ENCODE measurements at places on chromosomes 4 and X.

GRCh38 chr4:89300499-89300898 is 7.1 kb downstream of the GPRIN3 start:
- no peak for DNase-seq

DNA sequence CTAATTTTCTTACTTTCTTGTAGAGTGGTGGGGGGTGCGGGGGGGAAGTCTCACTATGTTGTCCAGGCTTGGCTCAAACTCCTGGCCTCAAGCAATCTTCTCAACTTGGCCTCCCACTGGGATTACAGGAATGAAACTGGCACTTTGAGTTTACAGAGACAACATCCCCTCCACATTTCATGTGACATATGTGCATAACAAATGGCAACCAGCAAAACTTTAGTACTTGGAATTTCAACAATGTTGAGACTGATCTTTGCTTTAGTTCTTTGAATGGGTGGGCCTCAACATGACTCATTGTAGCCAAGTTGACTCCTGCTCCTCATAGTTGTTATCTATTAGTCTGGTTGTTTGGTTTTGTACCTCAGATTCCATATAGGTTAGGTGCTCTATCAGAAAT is 11.4 kb upstream of the FMR1 start:
- no peak for DNase-seq

- DNase-seq, result no peak
These were observed 442.8 kb upstream of the ZFP42 start for GRCh38 chr4:187552781-187553180.

DNA sequence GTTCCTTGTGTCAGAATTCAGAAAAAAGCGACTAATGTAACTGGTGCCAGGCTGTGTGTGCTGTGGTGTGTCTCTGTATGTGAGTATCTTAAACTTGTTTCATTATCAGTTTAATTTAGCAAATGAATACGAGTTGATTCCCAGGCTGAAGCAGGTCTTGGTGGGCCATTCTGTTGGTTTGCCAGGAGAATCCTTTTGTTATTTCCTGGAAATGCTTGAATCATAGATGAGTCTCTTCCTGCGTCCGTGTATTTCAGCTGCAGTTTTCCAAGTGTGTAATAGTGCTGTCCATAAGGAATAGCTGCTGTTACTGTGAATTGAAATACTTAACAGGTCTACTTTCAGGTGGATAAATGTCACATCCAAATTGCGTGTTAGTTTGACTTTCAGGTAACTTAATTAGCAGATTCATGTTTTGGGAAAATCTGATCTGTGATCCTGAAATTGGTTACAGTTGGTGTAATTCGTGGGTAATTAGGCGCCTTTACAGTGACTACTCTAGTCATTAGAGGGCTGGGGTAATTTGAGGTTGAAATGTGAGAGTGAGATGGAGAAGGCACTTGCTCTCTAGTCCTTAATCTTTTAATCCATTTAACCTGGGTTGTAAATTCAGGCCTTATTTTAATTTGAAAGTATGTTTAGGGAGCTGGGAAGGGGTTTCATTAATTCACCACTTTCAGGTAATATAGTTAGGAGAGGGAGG is 23.8 kb downstream of the TMEM131L start:
- no peak for DNase-seq

DNA sequence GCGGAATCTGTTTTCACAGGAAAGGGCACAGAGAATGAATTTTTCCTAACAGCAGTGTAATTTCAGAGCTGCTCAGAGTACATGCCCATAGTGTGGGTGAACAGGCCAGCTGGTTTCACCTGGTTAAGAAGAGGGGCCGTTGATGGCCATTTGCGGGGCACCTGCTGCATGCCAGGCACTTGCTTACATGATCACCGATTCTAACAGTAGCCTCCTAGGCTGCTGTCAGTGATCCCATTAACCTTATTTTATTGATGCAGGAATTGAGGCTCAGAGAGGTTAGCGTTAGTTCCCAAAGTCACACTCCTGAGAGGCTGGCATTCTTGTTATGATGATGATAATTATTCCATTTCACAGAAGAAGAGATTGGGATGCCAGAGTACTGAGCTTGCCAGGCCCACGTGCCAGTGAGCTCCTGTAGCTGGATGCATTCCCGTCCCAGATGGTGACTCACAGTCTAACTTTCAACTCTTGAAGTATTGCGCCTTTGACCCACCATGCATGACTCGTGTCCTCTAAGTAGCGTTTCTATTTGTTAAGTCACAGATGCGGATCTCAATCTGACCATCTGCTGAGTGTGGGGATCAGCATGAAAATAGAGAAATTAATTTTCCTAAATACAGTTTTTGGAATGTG is 76.5 kb downstream of the PSAPL1 start:
- DNase-seq, result no peak

DNA sequence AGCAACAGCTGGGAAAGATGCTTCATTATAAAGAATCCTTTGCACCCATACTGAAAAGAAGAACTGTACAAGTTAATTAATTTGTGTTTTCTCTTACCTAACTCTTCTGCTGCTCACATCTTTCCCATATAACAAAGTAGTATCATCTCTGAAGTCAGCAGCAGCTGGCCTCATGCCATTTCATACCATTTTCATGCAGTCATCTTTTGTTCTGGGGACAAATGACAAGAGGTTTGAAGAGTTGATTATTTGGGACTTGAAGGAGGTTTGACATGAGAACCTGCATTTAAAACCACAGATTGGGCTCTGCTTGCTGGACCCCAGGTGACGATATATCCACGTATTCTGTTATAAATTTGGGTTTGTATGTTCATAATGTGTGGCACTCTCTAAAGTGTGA is 430.3 kb downstream of the SPRY1 start:
- DNase-seq, result no peak

- peak; percentile 16 for DNase-seq
These were observed 196.8 kb upstream of the FAT1 start for GRCh38 chr4:186920483-186920882.

DNA sequence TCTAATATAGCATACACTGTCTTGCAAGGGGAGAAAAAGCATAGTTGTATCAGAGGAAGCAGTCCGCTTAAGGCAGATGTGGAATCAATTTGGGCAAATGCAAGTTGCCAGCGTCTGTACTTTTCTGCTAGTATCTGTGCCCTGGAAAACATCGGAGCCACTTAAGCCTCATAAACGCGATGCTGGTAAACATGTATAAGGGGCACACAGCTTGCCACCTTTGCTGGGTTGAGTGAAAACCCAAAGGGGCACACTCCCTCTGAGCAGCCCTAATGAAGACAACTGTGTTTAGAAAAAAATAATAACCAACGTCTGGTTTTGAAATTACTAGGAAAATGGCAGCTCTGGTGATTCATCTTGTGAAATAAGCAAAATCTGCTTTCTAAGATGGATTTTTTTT is 24.3 kb downstream of the SMIM20 start:
- DNase-seq, result no peak

DNA sequence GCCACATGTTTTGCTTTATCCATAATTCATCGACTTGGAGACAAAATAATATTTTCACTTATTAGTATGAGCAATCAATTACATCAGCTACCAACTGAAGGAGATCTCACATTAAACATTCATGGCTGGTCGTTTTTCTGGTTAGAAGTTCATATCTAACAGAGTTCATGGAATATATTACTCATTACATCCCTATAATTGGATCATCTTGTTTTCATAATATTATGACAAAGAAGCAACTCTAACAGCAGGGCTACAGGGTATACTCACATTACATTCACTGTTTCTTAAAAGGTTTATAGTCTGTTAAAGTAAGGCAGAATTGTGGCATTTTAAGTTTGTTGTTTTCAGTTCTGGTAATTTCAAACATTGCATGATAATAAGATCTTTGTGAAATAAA is 33.0 kb downstream of the GSTCD start:
- no peak for DNase-seq

- DNase-seq, result no peak
These were observed 15.8 kb downstream of the FGF2 start for GRCh38 chr4:122842392-122842791.

DNA sequence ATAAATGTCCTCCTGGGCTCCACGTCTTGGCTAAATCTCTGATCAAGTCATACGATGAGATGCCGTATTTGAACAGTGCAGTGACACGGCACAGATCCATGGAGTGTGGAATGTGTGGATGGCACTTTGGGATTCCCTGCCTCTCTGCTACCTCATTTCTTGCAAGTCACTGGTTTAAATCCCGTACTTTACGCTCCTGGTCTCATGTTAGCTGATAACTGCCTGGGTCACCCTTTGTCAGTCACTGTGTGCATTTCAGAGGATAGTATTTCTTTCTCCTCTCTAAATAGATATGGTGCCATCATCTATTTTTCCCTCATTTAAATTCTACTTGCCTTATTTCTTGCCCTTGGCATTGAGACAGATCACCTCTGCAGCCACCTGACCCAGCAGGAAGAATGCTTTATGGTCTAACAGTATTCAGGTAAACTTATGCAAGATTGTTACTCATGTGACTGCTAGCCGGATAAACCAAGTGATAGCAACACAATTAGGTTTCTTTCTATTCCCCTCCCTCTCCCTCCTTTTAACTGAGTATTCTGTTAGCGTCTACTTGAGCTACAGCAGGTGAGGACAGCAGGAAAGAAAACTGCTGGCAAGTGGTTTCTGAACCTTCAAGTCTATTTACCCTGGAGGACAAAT is 2.8 kb downstream of the EGF start:
- DNase-seq, result no peak

- DNase-seq, result no peak
These were observed 25.1 kb upstream of the PLAC8 start for GRCh38 chr4:83139514-83140156.

DNA sequence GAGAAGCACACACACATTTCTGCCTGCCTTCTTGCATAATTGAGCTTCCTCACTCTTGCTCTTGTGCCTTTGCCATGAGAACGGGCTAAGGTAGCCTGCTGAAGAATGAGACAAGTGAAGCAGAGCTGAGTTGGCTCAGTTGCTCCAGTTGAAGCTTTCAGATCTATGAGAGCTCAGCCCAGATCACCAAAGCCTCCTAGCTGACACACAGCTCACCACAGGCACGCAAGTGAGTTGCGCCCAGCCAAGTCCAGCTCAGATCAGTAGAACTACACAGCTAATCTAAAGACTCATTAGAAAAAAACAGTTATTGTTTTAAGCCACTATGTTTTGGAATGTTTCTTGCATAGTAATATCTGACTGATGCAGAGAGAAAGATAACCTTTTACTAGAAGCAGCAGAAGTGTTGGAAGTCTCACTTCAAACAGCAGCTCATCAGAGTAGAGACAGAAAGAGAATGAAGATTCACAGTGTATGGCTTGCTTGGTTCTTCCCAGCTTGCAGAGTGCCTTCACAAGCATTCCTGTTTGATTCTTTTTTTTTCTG is 362.4 kb downstream of the MID1IP1 start:
- DNase-seq, result no peak

- no peak for DNase-seq
These were observed 33.7 kb upstream of the LIMCH1 start for GRCh38 chr4:41504167-41504818.

DNA sequence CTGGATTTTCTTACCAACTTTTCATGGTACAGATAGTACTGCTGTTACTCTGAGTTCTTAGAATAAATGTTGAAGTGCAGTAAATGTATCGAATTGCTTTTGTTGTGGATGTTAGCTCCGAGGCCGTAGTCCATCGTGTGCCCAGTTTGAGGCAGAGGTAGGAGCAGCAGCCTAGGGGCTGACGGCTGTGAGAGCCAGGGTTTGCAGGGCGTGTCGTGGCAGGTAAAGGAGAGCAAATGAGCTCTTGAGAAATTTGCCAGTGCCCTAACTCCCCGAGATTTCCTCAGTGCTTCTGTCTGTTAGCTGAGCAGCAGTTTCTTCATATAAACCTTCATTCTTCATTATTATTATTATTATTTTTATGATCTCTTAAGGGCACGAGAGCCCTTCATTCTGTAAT is 21.6 kb downstream of the PRIMPOL start:
- DNase-seq, result no peak

DNA sequence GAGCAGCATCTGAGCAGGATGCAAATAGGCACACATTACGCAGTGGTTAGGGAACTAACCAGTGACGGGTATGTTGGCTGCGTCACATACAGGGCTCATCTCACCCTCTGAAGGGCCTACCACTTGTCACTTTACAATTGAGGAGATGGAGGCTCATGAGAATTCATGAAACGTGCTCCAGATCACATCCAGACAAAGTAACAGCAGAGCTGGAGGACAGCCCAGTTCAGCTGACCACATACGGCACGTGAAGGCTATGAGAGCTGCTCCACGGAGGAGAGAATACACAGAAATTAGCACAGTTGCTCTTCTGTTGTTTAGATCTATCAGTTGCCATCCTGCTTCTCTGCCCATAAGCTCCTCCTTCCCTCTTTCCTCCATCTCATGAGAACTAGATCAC is 78.4 kb downstream of the FAM9B start:
- no peak for DNase-seq

DNA sequence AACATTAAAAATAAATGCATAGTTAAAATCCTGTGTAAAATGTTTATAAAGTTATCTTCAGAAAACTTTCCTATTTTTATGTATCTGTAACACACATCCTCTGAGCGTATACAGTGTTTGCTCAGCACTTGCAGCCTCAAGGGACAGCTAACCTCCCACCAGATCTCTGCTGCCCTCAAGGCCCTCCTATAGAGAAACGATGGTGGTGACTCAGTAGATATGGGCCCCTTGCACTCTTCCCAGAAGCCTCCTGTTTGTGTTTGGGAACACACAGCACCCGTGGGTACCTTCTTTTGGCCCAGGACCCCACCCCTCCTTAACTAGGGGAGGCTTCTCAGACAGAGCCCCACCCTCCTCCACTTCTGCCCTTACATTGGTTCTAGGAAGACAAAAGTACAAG is 26.7 kb downstream of the PJA1 start:
- DNase-seq, result no peak

DNA sequence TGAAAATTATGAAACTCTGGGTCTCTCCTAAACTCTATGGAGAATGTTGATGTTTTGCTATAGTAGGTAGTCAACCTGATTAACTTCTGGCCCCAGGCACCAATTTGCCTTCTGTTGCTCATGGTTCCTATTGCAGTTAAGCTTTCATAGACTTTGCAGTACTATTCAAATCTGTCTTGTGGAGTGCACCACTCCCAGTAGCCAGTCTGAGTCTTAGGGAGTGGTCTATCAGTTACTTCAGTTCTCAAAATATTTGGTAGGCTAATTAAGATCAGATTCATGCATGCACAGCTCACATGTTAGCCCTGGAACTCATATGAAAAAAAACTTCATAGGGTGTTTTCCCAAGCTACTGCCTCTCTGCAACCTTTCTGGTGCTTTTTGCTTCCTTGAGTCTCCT is 53.3 kb downstream of the BMP15 start:
- DNase-seq, result no peak

GRCh38 chr4:52982255-52982945 is 120.3 kb downstream of the RASL11B start:
- DNase-seq, result peak; percentile 43

- no peak for DNase-seq
These were observed 89.9 kb upstream of the TLR2 start for GRCh38 chr4:153594210-153594609.

DNA sequence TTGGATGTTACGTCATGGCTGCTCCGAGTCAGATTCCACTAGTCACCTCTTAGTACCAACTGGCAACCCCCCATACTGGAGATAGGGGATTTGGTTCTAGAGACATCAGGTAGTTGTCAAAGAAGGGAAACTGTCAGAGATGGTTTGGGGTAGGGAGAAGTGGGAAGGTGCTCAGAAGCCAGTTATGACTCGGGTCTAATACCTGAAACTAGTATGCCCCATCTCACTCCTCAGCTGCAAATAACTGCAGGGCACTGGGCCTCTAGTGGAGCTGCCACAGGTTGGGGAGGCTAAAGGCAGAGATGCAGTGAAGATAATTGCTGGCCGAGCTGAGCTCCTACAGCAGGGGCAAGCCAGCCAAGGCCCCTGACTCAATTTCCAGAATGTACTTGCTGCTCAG is 30.0 kb downstream of the OTUD6A start:
- DNase-seq, result no peak

- DNase-seq, result no peak
These were observed 88.5 kb downstream of the PHKA2 start for GRCh38 chrX:18895189-18895951.

Measured in SHP77 treated with DMSO at 0.1 percent for 48 hours (cell line).